ENCODE measurements at places on chromosomes 13 and 19. TPM values are rescaled to one million over a fixed set of nuclear protein-coding genes. Genes with fewer than 3 reads are reported as not detected.
A peak's percentile ranks its signal among the peaks of the same experiment; 100 is the strongest.

DNA sequence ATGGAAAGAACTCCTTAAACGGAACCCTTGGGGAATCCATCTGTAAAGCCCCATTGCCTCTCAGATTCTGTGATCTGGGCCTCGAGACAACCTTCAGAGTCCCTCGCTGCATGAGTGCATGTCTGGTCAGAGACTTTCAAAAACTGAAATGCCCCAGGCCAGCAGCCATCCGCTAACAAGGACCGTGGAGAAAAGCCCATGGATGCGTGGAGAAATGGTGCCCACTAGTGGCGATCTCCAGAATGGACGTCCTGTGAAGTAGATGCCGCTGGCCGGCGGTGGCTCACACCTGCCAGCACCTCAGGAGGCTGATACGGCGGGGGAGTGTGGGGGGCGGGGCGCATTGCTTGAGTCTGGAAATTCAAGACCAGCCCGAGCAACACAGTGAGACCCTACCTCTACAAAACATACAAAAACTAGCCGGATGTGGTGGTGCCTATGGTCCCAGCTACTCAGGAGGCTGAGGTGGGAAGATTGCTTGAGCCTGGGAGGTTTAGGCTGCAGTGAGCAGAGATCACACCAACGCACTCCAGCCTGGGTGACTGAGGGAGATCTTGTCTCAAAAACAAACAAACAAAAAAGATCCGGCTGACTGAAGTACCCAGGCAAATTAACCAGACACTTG is 7.9 kb upstream of the CDC16 start:
- DNase-seq, result peak; percentile 77

- no peak for DNase-seq
Observed at GRCh38 chr19:28051047-28051446, 1161.9 kb downstream of the UQCRFS1 start.

DNA sequence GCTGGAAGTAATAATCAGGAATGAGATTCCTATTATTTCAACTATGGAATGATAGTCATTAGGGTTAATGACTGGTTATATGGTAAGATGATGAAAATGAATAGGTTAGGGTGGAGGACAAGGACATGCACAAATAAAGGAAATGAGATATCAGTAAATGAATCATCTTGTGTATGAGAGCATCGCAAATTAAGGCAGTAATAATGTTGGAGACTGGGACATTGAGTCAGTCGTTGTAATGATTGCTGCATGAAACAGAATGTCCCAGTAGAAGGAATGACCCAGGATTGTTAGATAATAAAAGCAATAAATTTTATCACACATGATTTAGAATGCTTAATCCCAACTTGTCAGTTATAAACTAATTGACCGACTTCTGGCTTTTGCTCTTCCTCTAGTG is 1733.7 kb upstream of the PCDH20 start:
- no peak for DNase-seq

- no peak for DNase-seq
Observed at GRCh38 chr13:86172961-86173360, 373.7 kb upstream of the SLITRK6 start.

GPI gene
- total RNA-seq, result 241 TPM

DNA sequence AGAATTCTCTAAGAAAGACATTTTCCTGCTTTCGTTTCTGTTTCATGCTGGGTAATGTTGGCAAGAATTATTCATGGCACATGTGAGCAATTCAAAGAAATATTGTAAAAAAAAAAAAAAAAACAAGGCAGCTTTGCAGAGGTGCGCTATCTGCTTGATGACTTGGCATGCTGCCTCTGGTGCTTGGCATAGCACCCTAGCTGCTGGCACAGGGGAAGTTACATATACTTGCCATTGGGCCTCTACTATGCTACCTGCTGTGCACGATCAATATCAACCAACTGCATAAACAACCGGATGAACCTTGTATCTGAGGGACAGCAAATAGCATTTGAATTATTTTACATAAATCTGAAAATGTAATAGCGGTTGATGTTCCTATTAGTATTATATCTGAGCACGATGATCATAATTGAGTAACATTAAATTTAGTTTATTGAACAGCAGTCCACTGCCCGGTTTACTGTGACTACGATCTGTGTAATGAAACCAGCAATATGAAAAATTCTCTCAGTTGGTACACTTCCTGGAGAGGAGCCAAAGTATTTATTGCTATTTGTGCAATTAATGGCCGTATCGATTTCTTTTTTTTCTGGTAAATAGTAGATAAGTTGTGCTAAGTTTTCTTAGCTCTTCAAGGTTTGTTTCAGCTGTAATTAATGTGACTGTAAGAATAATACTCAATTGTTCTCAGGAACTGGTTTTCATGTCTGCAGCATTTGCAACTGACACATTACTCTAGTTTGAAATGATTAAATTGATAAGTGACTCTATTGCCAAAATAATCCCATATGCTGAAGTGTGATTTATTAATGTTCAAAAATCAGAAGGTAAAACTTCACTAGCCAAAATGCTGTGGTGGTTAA is 717.3 kb downstream of the DACH1 start:
- no peak for DNase-seq

GRCh38 chr13:80040981-80041317 is 300.0 kb downstream of the SPRY2 start:
- no peak for DNase-seq

DNA sequence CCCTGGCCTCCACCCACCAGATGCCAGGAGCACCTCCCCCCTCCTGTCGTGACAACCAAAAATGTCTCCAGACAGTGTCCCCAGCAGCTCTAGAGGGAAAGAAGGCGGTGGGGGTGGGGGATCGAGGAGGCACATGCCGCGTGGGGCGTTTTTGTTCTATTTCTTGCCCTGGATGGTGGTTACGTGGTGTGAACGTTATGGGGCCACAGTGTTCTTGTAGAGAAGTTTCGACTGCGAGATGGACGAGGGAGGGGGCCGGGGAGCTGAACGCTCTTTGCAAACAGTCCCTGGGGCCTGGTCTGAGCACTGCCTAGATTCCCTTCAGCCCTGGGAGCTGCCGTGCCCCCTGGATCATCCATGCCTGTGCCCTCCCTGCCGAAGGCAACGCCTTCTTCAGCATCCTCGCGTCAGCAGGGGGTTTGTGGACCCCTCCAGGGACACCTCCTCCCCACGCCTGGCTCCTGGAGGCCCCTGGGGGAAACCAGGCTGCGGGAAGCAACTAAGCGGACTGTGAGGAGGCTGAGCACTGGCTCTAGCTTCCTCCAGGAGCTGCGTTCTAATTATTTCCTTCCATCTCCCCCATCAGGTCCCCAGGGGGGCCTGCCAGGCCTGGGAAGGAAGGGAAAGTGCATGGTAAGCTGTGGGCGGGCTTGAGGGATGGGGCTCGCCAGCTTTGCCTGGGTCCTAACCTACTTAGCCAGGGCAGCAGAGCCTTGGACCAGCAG is 131.5 kb downstream of the IER2 start:
- no peak for DNase-seq

- DNase-seq, result no peak
Observed at GRCh38 chr13:90623318-90624011, 724.0 kb upstream of the MIR17HG start.

DNA sequence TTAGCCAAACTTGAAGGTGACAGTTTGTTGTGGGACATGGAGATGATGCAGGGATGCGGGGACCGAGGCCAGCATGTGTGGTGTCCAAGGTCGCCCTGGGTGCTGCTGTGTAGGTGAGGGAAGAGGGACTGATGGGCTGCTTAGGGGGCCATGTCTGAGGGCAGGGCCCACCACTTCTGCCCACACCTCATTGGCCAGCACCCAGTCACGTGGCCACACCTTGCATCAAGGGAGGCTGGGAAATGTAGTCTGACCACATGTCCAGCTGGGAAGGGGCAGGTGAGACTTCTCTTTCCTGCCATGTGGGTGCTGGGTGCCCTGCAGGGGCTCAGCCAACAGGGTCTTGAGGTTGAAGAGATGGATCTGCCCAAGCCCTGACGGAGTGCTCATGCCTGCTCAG is 88.9 kb downstream of the KDM4B start:
- no peak for DNase-seq

DNA sequence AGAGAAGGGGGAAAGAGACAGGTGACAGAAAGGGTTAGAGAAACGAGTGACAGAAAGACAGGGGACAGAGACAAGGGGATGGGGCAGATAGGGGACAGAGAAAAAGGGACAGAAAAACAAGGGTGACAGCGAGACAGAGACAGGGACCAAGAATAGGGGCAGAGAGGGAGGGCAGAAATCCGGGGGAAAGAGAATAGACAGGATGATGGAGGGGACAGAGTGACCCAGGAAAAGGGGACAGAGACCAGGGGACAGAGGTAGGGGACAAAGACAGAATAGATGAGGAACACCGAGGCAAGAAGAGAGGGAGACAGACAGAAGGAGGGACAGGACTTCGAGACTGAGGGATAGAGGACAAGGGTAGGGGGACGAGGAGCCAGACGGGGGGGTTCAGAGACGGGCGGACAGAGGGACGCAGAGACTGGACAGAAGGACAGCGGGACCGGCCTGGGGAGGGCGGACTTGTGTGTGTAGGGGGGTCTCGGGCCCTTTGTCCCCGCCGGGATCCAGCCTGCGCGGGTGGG is 593 bp downstream of the CADM4 start:
- DNase-seq, result no peak

- DNase-seq, result no peak
Observed at GRCh38 chr19:7550987-7551761, 15.7 kb downstream of the PNPLA6 start.

DNA sequence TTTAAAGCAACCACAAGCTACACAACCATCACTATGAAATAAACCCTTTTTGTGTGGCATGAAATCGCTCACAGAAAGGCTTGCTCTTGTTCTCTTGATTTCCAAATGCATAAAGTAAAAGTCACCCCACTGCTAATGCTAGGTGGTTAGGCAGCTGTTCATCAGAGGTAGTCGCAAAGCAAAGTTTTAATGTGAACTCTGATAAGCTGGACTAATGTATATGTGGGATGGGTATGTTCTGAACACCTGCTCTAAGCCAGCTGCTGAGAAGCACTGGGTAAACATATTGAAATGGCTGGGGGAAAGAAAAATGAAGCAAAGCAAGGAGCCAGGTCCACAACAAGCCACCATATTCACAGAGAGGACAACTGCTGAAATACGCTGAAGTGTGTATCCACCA is 142.3 kb downstream of the KLF12 start:
- DNase-seq, result peak; percentile 35

APOC1 gene
- 22.9 TPM for total RNA-seq

PSG3 gene
- total RNA-seq, result not detected

URAD gene
- total RNA-seq, result not detected

CTU1 gene
- total RNA-seq, result 6.7 TPM

- DNase-seq, result no peak
Observed at GRCh38 chr13:47555235-47555634, 445.8 kb downstream of the SUCLA2 start.

GRCh38 chr13:36217456-36217855 is 3.1 kb upstream of the SOHLH2 start:
- no peak for DNase-seq

DNA sequence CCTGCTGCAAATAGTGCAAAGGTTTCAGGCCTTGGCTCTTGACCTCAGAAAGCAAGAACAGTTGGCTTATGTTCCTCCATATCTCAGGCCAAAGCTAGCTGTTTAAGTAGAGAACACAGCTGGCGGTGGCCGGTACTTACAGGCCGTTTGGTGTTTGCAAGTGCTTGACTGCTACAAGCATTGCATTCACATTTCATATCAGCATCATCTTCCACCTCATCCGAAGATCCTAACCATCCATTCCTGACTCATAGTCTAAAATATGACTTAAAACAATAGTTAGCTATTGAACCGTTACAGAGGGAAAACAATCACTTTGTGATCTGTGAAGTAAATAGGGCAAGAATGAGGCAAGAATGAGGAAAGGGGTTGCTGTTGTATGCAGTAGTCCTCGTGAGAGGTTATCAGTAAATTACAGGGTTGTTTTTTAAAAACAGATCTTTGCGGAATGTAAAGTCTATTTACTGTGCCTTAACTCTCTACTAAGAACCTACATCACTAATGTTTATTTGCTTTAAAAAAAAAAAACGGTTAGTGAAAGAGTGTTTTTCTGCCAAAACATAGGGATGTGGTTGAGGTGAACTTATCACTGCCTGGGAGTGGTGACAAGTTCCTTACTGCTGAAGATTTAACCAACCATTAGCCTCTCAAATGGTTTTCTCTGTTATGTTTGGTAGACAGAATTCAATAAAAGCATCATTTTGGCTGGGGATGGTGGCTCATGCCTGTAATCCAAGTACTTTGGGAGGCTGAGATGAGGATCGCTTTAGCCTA is 21.6 kb upstream of the WDR88 start:
- DNase-seq, result no peak

DNA sequence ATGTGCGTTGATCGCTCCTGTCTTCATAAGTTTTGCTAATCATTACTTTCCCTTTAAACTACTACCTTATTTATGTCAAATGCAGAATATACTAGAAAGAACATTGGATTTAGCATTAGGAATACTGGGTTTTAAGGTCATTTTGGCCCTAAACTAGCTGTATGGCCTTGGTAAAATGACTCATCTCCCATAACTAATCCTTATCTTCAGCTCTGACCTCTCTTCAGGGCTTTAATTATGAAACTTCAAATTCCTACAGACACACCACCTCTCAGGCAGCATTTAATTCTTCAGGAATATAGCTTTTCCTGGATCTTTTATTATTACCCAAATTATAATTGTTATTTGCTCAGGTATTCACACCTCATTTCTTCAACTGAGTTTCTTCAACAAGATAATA is 121.2 kb downstream of the STARD13 start:
- no peak for DNase-seq

- no peak for DNase-seq
Observed at GRCh38 chr19:1979017-1979416, 36.5 kb downstream of the BTBD2 start.

GRCh38 chr19:41906916-41907680 is 21.2 kb downstream of the ERFL start:
- no peak for DNase-seq

DNA sequence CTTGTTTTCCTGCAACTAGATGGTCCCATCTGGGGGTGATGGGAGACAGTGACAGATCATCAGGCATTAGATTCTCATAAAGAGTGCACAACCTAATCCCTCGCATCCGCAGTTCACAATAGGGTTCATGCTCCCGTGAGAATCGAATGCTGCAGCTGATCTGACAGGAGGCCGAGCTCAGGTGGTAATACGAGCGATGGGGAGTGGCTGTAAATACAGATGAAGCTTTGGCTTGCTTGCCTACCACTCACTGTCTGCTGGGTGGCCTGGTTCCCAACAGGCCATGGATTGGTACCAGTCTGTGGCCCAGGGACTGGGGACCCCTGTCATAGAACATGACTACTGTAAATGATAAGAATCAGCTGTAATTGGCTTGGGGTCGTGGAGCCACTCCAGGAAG is 28.0 kb downstream of the WDR88 start:
- DNase-seq, result no peak

CLC gene
- 0.23 TPM for total RNA-seq

GRCh38 chr19:17873786-17874757 is 2.3 kb downstream of the SLC5A5 start:
- no peak for DNase-seq

DNA sequence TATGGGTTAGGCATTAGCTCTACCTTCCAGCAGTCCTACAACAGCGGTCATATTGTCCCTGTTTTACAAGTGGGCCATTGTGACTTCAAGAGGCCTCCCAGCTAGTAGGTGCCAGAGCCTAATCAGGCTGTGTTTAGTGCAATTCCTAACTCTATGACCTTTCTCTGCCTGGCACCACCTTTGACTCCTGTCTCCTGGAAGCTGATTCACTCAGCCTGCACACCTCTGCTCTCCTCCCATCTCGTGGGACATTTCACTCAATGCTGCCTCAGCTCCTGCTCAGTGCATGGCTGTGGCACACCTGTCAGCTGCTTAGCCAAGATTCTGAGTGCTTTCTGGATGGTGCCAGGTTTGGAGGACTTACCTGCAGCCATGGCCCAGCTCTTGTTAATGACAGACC is 9.5 kb upstream of the GJB6 start:
- DNase-seq, result no peak

- no peak for DNase-seq
Observed at GRCh38 chr19:2287585-2288337, 5.8 kb upstream of the PEAK3 start.

SLC10A2 gene
- not detected for total RNA-seq
